ENCODE measurements at places on chromosomes 11 and 22. TPM values are rescaled to one million over a fixed set of nuclear protein-coding genes. Genes with fewer than 3 reads are reported as not detected.

Gene SLC22A9
- not detected for total RNA-seq

Gene DNAJB13
- total RNA-seq = not detected

Gene ZNF214
- total RNA-seq = 3.0 TPM

Gene GRIA4
- total RNA-seq = not detected

Gene PLCB3
- total RNA-seq = 41.2 TPM

Gene NUDT22
- total RNA-seq = 98.8 TPM

Gene SLC17A6
- total RNA-seq = not detected

Gene CAPN1
- 256 TPM for total RNA-seq

Gene RTL10
- 26.7 TPM for total RNA-seq

Gene TCF20
- 79.8 TPM for total RNA-seq

Gene SLC25A18
- 3.9 TPM for total RNA-seq

Gene TST
- total RNA-seq = 15.9 TPM

Gene LRP4
- 11.7 TPM for total RNA-seq

Gene RAB6A
- total RNA-seq = 149 TPM

Gene SYTL2
- total RNA-seq = 132 TPM

Gene TREH
- 0.05 TPM for total RNA-seq

Gene KCNK7
- total RNA-seq = 0.69 TPM

Gene SNX32
- not detected for total RNA-seq

Gene CLTCL1
- 11.9 TPM for total RNA-seq

Gene MRGPRF
- 0.36 TPM for total RNA-seq

Gene LRRC74B
- not detected for total RNA-seq

Gene SLN
- total RNA-seq = not detected

Gene TSGA10IP
- not detected for total RNA-seq

Gene HPX
- total RNA-seq = 1.0 TPM

Gene MYO7A
- total RNA-seq = 1.3 TPM

Gene MUC6
- 0.49 TPM for total RNA-seq

Gene KCNE3
- total RNA-seq = 0.15 TPM

Gene OR4C3
- total RNA-seq = not detected

Gene CAPN5
- total RNA-seq = 17.3 TPM

Gene EED
- total RNA-seq = 29.0 TPM

Gene PLEKHB1
- total RNA-seq = 6.6 TPM

Gene CBX7
- total RNA-seq = 14.5 TPM

Gene XNDC1N
- total RNA-seq = 11.5 TPM

Gene IGLL5
- not detected for total RNA-seq

Gene TEX12
- 0.23 TPM for total RNA-seq

Gene OR8A1
- total RNA-seq = not detected

Gene OR4C5
- total RNA-seq = not detected

Gene MS4A3
- total RNA-seq = 0.13 TPM

Gene C11orf71
- 6.2 TPM for total RNA-seq

Gene ADM
- 263 TPM for total RNA-seq

Gene MS4A4A
- not detected for total RNA-seq

Gene TNRC6B
- 30.7 TPM for total RNA-seq

Gene POLD3
- 31.7 TPM for total RNA-seq

Gene MEI1
- total RNA-seq = 0.18 TPM

Gene RNF169
- 23.6 TPM for total RNA-seq

Gene KIAA0930
- total RNA-seq = 42.5 TPM

Gene STK33
- 3.9 TPM for total RNA-seq

Gene KRTAP5-2
- not detected for total RNA-seq

Gene POU2F3
- total RNA-seq = not detected

Gene BLID
- total RNA-seq = 0.41 TPM

Gene NFAM1
- total RNA-seq = 0.41 TPM

Gene MMP8
- total RNA-seq = not detected

Gene APOA5
- total RNA-seq = 0.39 TPM

Gene CRYAB
- total RNA-seq = 0.59 TPM

Gene IL17REL
- 0.82 TPM for total RNA-seq

Gene OR52B6
- not detected for total RNA-seq

Gene CCDC87
- 2.0 TPM for total RNA-seq
